ENCODE measurements at places on chromosomes 5 and 9.

DNA sequence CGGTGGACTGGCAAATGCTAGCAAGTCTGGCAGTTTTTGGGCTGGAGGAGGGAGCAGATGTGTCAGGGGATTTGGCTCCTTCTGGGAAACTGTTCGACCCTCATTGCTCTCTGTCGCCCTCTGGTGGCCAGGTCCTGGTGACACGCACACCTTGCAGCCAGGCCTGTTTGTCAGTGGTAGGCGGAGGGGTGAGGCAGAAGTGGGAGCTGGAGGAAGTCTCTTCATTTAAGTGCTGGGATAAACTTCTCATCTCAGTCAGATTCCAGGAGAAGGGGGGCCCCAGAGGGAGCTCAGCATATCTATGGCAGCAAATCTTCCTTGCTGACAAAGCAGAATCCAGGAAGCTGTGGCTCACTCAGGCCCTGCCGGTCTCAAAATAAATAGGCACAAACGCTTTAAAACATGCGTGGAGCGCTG lies 326.5 kb downstream of the ZSWIM6 start:
- peak; percentile 72 for DNase-seq

GRCh38 chr5:10703676-10704075 lies 57.4 kb downstream of the DAP start:
- no peak for DNase-seq

GRCh38 chr5:122170620-122171019 lies 41.3 kb downstream of the ZNF474 start:
- no peak for DNase-seq

GRCh38 chr5:178252258-178252657 lies 19.7 kb upstream of the PHYKPL start:
- DNase-seq, result no peak

GRCh38 chr5:3661755-3662296 lies 66.2 kb downstream of the IRX1 start:
- DNase-seq, result no peak

Data from T-helper 2 cell (primary cell).